ENCODE measurements at places on chromosomes 7 and 10. TPM values are rescaled to one million over a fixed set of nuclear protein-coding genes. Genes with fewer than 3 reads are reported as not detected.

GRCh38 chr7:54705436-54705835, 53.6 kb downstream of the SEC61G start:
- peak; percentile 88 for DNase-seq

- DNase-seq, result no peak
These were observed 9.5 kb downstream of the CPED1 start for GRCh38 chr7:120997882-120998474.

GRCh38 chr7:44769776-44770294, 21.2 kb downstream of the ZMIZ2 start:
- peak; percentile 38 for DNase-seq

GRCh38 chr10:129958148-129958628, 5.9 kb downstream of the EBF3 start:
- DNase-seq, result no peak

- DNase-seq, result no peak
These were observed 243.4 kb upstream of the PPP2R2D start for GRCh38 chr10:131657318-131657984.

GRCh38 chr7:10655031-10655430, 318.6 kb upstream of the PHF14 start:
- DNase-seq, result no peak

DNA sequence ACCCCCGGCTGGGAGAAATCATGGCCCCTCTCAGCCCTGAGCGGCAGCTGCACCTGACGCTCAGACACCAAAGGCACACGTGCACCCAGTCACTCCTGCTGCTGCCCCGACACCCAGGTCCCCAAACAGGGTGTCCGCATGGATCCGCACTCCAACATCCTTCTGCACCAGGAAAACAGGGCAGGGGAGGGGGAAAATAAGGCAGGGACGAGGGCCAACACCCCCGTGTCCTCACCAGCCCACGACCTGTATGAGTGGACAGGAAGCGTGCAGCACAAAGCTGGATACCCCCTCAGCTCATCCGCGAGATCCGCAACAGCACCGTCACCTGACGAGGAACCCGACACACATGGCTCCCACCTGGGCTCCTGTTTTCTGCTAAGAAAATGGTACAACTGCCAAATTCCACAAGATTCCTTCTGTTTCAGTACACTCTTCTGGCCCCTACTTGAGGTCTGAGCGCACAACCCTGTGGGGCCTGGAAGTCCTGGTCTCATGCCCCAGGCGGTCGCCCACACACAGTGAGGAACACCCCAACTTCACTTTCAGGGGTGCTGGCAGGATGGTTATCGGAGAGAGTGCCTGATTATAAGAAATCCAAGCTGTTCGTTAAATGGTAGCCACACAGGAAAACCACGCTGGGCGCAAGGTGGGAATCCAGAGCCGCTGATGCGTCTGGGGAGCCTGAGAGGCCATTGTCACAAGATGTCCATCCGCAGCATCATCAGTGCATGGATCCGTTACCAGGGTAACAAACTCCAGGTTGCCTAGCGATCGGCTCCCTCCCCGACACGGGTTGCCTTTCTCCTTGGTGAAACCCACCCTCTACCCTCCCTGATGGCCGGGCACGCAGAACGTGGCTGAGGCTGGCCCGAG, 63.6 kb downstream of the ZRANB1 start:
- DNase-seq, result no peak

DNA sequence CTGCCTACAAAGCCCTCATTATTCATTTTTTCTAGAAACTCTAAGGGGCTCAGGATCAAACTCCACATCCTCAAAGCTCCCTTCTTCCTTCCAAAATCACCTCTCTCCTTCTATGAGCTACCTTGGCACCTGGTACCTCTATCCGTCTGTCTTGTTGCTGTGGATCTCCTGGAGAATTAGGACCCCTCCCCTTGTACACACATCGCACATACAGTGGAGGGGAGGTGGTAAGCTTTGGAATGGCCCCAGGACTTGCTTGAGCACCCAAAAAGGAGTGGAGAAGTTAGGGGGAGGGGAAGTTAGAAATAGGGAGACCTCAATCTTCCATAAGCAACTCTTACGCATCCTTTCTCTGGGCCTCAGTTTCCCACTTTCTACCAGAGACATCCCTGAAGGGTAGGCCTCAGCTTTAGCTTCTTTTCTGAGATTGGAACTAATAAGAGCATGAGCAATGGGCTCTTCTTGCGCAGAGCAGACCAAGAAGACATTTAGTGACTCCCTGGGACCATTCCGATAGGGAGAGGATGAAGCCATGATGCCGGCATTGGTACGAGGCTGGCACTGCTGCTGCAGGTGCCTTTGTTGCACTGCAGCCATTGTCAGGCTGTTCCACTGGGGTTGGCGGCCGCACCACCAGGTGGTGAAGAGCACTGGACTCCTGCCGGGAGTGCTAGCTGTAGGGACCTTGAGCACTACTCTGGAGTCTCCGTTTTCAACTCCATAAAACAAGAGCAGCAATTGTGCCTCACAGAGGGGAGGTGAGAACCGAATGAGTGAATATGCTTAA, 4.5 kb downstream of the CYP26C1 start:
- DNase-seq, result no peak

DNA sequence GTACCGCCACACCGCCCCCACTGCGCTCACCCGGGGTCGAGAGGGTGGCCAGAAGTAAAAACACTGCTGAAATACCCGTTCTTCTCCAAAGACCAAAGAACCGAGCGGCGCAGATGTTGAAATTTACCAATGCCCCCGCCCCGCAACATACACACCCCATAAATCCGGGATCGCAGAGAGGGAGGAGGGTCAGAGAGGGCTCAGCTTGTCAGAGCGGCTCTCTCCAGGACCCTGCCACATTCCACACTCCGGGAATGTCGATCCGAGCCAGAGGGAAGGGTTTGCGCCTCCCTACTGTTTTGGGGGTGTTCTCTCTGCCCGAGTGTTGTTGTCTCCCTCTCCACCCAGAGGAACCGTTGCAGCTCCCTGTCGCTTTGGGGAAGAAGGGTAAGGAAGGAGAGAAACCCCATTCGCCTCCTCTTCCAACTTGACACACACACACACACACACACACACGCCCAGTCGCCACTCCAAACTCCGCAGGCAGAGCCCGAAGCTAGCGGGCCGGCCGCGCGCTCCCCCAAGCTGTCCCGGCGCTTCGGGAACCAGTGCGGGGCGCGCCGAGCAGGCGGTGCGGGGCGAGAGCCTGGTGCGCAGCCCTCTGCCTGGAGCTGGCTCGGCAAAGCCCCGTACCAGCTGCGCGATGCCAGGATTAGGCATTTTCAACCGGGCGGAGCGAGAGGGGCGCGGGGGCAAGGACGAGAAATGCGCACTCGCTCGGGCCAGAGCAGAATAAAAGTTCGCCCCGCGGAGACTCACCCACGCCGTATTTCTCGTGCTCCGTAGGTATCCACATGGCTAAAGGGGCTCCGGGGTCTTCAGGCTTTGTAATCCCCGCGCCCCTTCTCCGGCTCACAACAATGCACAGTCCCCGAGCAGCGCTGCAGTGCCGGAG, 609 bp downstream of the DOCK4 start:
- DNase-seq, result peak; percentile 54

DNA sequence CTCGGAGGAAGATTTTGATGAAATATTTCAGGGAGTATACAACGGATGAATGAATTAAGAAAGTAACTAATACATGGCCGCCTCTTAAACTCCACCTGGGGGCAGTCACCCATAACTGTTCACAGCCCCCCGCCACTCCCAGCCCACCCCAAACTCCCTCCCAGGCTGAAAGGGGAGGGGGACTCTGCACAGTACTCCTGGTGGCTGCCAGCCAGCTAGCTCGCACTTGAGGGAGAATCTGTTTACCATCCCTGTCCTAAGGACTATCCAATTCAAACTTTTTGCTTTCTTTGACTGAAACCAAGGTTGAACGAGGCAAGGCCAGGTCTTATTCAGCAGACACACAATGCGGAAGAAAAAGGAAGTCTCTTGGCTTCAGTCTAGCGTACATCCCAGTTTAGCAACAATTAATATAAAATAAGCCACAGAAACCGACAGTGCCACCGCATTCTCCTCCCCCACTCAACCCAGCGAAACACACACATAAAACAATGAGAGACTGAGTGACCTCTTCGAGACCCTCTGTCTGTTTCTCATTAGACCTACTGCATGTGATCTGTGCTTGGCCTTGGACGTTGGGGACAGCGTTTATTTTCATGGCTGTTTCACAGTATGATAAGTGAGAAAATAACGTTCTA, 219.5 kb downstream of the GLI3 start:
- DNase-seq, result no peak

DNA sequence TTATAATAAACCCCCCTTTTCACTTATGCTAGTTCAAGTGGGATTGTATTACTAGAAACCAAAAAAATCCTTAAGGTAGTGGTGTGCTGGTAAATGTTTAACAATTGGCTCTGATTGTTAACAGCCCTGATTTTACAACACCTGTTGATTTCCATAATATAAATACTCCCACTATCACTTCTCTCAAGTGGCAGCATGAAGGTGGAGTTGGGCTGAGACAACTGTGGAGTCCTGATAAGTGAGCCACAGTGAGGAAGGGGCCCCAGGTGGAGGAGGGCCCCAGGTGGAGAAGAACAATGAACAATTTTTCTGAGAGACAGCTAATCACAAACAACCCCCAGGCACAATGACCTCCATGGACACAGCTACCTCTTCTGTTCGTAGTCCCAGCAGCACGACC, 26.4 kb downstream of the SSMEM1 start:
- no peak for DNase-seq

DNA sequence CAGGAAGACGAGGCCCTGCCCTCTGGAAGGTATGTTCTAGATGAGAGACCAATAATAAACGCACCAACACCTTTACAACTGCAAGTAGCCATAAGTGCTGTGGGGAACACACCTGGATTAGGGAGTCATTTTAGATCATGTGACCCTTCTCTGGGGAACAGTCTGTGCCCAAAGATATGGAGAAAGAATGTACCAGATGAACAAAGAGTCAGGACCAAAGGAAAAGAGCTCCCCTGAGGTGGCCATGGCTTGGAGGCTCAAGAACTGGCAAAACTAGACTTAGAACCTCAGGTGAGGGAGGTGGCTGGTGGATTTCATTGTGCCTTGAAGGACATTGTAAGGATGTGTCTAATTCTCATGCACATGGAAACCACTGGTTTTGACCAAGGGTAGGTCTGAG, 10.3 kb upstream of the EN2 start:
- DNase-seq, result no peak

DNA sequence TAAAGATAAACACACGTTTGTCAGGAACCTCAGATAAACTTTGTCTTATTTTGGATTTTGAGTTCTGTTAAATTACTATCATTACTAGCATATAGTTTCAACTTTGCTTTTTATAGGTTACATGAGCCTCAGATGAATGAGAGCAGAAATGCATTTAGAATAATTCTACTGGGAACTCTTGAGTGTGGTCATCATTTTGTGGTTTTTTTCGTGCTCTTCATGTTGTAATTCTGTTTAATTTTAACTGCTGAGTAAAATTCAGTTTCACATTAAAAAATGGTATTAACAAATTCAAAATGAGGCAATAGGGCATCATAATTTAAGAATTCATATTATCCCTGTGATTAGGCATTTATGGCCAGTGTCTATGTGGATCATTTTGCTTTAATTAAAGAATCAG, 72.9 kb downstream of the GNAI1 start:
- DNase-seq, result no peak

DNA sequence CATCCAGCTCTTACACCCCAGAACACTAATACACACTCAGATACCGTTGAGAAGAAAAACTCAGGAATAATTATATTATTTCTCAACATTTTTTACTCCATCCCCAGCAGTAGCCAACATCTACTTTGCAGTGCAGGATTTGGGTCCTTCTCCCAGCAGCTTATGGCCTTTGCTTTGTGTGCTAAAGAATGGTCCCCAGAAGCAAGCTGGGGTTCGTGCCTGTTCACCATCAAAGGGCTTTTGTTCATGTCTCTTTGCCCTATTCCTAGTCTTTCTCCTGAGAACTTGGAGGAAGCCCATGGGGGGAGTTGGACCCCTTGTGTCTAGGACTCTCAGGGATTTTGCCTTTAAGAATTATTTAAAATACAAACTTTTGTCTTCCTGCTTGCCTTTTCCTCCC, 100.4 kb downstream of the ZNF277 start:
- DNase-seq, result no peak

DNA sequence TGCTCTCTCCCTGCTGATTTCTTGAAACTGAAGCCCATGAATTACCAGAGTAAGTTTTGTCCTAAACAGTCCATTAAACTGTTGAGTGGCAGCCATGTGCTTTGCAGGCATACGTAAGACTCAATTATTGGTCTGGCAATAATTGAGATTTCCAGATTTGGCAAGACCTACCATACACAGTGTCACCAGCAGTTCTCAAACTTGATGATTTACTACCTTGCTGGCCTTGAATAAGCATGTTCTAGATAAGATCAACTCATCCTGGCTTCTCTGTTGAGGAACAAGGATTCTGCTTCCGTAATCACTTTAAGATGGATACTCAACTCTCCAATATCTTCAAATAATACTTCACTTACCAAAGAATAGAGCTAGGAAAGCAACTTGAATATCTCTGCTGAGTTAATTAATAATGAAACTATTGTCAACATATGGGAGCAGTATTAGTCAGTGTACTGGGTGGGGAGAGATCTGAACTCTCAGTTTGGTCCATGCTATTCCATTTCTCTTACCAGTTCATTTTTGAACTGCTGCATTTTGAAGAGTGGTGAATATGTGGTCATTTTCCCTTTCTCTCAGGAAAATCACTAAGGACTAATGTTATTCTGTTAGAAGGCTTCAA, 181.4 kb downstream of the IPMK start:
- DNase-seq, result peak; percentile 28

- DNase-seq, result no peak
These were observed 376.8 kb downstream of the HGF start for GRCh38 chr7:81393018-81393417.

DNA sequence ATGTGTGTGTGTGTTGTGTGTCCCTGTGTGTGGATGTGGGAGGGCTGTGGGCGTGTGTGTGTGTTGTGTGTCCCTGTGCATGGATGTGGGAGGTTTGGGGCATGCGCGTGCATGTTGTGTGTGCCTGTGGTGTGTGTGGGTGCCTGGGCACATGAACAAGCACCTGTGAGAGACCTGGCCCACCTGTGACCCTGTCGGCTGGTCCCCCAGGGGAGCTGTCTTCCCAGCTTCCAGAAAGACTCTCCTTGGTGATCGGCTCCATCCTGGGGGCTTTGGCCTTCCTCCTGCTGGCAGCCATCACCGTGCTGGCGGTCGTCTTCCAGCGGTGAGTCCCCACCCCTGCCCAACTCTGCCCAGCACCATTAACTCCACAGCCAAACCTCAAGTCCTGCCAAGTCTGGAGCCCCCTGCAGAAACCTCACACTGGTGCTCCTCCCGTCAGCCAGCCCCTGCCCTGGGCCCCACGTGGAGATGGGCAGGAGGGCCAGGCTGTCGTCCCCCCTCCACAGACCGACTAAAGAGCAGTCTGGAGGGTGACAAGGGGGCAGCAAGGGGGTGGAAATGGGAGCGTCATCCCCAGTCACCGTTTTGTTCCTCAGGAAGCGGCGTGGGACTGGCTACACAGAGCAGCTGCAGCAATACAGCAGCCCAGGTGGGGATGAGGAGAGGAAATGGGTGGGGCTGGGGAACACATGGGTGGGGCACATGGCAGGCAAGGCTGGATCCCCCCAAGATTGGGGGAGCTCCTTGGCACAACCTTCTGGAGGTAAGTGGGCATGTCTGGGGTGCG, 12.7 kb downstream of the EPHB6 start:
- DNase-seq, result no peak

Gene CALML5
- 0.71 TPM for total RNA-seq

Gene IDI1
- 70.7 TPM for total RNA-seq

Gene LLCFC1
- total RNA-seq, result not detected

Gene TMEM176B
- total RNA-seq, result 1.0 TPM

Gene RRP12
- 67.7 TPM for total RNA-seq

Gene ZKSCAN1
- 32.1 TPM for total RNA-seq

Gene ELOVL3
- total RNA-seq, result 0.15 TPM

Gene BCAP29
- 13.9 TPM for total RNA-seq

Gene SPDYE16
- 0.15 TPM for total RNA-seq

Gene CCDC172
- total RNA-seq, result not detected

Gene METTL2B
- 33.8 TPM for total RNA-seq

Gene FGFR2
- total RNA-seq, result 29.2 TPM
